ENCODE measurements at places on chromosomes 13 and 19.

DNA sequence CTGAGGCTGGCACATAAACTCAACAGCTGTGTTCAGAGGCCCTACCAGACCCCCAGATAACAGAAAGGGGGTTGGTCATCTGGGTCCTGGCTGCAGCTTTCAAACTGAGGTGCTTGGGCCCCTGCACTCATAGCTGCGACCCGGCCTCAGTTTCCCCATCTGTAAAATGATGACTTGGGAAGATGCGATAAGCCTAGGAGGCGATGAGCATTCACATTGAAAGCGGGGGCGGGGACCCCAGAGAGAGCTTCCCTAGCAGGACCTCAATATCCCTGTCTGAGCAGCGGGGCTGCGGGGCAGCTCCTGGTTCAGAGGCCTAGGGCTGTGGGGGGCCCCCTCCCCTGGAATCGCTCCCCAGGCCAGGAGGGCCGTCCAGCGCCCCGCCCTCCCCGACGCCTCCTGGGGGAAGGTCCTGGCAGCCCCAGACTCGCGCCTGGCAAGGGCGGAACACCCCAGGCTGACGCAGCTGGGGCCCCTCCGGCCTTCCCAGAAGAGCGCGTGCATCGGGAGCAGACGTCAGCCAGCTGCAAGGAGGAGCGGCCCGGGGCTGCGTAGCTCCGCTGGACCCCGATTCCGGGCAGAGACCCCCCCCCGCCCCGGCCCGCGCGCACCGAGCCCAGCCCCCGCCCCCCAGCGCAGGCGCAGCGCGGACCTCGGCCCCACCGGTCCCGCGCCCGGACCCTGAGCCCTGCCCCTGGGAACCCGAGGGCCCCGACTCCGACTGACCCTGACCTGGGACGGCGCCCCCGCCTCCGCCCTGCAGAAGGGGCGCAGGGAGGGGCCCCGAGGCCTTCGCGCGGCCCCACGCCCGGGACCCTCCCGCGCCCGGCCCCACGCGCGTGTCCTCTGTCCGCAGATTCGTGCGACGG, 3.5 kb downstream of the FSTL3 start:
- no peak for DNase-seq

DNA sequence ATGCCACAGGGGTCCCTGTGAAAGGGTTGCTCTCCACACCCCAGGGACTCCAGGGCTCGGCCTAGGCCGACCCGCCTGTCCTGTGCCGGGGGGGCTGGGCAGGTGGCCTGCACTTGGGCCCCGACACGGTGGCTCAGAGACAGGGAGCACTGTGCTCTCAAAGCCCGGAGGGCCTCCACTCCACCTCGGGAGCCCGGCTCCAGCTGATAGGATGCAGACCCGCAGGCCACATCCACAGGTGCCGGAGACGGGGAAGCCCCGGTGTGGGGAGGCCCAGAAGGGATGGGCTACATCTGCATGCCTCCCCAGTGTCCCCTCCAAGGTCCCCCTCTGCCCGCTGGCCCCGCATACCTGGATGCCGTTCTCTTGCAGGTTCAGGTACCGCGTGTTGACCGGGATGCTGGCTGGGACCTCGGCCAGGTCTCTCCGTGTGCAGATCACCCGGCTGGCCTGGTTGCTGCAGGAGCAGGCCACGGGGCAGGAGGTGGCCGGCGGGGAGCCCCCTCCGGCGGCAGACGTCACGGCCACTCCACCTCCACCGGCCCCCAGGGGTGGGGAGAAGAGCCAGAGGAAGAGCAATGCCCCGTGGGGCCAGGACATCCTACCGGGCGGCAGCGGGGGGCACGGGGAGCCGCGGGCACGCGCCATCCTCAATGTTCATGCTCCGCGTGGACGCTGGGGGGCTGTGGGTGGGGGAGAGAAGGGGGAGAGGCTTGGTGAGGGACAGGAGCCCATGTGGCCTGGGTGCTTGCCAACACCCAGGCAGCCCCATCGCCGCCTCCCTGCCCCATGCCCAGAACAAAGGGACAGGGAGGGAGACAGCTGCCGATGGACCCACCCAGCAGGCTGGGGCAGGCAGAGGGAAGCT, 19.8 kb downstream of the LRRC4B start:
- DNase-seq = no peak

GRCh38 chr13:71979616-71980015, 112.6 kb upstream of the DACH1 start:
- no peak for DNase-seq

GRCh38 chr13:61880578-61881283, 465.1 kb upstream of the PCDH20 start:
- no peak for DNase-seq

GRCh38 chr19:16328824-16329482, 4.3 kb downstream of the KLF2 start:
- DNase-seq = no peak

DNA sequence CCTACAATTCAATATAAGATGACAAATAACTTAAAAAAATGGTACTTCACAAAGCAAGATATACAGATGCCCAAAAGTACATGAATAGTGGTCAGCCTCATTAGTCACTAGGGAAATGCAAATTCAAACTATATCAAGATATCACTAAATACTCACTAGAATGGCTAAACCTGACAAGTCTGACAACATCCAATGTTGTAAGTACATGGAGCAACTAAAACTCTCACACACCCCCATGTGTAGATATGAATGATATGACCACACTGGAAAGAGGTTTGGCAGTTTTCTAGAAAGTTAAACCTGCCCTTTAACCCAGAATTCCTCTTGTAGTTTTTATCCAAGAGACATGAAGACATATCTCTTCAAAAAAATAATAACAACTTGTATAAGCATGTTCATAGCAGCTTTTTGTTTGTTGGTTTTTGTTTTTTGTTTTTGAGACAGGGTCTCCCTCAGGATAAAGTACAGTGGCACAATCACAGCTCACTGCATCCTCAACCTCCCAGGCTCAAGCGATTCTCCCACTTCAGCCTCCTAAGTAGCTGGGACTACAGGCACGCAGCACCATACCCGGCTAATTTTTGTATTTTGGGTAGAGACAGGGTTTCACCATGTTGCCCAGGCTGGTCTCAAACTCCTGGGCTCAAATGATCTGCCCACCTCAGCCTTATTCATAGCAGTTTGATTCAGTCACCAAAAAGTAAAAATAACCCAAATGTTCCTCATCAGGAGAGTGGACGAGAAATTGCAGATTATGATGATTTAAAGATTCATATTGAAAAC, 55.1 kb downstream of the RFX2 start:
- no peak for DNase-seq

GRCh38 chr19:32573492-32573794, 7.5 kb upstream of the PDCD5 start:
- DNase-seq = no peak

Measured in stimulated activated CD4-positive, alpha-beta T cell treated with anti-CD3 and anti-CD28 coated beads, Interleukin-1b, Interleukin-23, amount 100 ng/mL, for 1 hour (primary cell).